ENCODE measurements at places on chromosomes 6 and 20.

DNA sequence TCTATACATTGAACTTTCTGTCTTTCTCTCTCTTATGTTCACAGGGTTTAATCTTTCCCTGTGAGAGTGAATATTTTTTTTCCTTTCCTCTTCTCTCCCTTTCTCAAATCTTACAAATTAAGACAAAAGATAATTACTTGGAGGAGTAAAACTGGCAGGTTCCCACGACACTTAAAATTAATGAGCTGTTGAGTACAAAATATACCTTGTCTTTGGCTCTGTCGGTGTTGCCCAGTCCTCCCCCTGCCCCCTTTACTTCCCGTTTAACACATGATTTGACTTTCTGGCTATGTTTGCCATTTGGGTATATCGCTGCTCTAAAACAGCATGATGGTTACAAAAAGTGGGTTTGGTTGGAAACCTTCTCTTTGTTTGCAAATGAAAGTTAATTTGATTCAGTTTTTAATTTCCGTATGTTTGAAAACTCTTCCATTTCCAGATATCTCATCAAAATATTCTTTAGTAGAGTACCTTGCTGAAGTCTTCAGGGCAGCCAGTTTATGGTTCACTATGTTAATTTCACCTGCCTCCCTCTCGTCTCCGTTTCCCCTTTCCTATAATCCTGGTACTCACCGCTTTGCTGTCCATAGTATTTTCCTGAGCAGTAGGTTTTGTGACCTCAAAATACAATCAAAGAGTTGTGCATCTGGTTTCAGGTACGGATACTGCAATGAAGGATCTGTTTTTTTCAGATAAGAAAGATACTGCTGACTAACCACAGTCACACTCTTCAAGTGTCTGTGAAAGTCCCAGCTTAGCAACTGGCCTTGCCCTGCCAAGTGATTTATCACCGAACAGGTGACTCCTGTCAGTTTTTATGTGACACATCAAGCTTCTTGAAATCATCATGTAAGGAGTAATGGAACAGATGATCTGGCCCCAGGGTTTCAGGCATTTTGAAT lies 181.2 kb downstream of the DTNBP1 start:
- no peak for DNase-seq

- no peak for DNase-seq
These were observed 89.1 kb upstream of the E2F3 start for GRCh38 chr6:20312606-20313005.

DNA sequence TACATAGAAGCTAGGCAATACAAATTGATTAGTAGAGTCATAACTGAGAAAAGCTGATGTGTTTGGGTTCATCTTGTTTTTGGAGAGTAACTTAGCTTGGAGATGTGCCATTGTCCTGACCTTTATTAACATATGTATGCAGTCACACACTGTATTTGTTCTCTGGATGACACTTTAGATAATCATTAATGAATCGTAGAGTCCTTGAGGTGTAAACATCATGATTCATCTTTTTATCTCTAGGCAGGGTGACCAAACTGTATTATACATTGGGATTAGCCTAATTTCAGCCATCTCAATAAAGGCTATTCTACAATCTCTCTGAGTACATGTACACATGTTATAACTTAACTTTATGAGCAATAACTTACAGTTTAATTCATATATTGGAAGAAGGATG lies 3.6 kb upstream of the MTCL3 start:
- no peak for DNase-seq

- no peak for DNase-seq
These were observed 92.8 kb downstream of the MBOAT1 start for GRCh38 chr6:20119485-20119884.

DNA sequence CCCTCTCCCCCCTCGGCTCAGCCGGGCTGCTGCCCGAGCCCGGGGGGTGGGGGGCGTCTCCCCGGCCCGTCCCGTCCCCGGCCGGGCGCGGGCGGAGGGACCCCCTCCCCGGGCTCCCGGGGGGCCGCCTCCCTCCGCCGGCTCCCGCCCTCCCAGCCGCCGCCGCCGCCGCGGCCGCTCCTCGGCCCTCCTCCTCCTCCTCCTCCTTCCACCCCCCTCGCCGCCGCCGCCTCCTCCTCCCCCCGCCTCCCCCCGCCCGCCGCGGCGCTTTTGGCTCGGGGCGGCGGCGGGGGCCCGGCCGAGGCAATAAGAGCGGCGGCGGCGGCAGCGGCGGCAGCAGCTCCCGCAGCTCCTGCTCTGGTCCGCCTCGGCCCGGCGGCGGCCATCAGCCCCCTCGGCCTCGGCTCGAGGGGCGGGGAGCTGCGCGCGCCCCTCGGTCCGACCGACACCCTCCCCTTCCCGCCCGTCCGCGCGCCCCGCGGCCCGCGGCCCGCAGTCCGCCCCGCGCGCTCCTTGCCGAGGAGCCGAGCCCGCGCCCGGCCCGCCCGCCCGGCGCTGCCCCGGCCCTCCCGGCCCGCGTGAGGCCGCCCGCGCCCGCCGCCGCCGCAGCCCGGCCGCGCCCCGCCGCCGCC lies 38.7 kb downstream of the GNAS start:
- no peak for DNase-seq

GRCh38 chr20:57656252-57656820 lies 36.1 kb upstream of the ZBP1 start:
- DNase-seq: peak; percentile 1

DNA sequence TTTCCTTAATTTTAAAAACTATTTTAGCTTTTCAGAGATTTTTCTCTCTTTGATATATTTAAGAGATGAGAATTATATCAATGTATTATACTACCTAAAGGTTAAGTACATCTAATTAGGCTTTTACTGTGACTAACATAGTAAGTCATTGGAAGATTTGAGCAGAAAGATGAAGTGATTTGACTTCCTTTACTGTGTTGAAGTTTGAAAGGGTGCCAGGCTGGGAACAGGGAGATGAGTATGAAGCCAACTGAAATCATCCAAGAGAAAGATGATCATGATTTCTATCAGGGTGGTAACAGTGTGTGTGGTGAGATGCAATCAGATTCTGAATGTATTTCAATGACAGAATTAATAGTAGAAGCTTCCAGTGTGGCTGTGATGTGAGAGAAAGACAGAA lies 87.3 kb downstream of the TRDN start:
- DNase-seq: no peak

DNA sequence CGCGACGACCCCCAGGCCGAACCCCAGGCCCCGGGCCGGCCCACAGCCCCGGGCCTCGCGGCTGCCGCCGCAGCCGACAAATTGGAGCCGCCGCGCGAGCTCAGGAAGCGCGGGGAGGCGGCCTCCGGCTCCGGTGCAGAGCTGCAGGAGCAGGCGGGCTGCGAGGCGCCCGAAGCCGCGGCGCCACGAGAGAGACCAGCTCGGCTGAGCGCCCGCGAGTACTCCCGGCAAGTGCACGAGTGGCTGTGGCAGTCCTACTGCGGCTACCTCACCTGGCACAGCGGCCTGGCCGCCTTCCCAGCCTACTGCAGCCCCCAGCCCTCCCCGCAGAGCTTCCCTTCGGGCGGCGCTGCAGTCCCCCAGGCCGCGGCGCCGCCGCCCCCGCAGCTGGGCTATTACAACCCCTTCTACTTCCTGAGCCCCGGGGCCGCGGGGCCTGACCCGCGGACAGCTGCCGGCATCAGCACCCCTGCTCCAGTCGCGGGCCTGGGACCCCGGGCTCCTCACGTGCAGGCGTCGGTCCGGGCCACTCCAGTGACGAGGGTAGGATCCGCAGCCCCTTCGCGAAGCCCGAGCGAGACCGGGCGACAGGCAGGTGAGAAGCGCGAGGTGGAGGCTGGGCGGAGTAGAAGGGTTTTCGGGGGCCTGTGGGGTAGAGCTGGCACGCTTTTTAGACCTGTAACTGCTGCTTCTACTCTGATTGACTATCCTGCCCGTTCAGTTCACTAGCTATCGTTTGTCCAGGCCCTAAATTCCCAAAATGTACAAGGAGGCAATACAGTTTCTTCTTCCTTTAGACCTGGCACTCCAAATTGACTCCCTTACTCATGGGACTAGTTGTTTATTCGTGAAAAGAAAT lies 654 bp downstream of the FAM8A1 start:
- DNase-seq: peak; percentile 50

DNA sequence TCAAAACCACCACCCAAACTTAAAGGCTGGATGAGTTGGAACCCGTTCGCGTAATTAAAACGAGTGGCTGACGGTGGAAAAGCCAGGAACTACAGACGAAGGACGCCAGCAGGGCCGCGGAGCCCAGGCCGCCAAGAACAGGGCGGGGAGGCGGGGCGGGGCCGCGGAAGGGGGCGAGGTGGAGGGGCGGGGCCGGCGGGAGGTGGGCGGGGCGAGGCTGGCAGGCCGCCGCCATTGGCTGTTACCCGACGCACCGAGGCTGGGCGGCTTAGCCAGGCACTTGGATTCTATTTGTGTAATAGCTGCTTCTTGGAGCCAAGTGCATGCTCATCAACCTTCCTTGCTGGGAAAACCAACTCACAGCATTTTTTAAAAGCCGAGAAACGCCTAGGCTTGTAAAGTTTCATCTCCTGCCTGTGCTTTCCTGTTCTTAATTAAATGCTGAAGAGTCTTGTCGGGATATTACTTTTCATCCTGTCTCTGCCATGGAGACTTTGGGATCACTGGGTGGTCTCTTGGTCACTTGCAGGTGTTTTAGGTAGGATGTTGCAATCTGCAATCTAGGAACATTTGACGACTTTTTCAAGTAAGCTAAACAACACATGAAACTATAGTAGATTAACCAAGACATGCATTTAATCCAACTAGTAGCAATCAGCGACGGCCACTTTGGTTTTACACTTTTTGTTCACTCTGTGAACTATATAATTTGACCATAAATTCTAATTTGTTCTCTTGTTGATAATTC lies 245.0 kb downstream of the ARID1B start:
- DNase-seq: peak; percentile 86

GRCh38 chr6:44034391-44034861 lies 92.8 kb downstream of the MRPL14 start:
- no peak for DNase-seq

DNA sequence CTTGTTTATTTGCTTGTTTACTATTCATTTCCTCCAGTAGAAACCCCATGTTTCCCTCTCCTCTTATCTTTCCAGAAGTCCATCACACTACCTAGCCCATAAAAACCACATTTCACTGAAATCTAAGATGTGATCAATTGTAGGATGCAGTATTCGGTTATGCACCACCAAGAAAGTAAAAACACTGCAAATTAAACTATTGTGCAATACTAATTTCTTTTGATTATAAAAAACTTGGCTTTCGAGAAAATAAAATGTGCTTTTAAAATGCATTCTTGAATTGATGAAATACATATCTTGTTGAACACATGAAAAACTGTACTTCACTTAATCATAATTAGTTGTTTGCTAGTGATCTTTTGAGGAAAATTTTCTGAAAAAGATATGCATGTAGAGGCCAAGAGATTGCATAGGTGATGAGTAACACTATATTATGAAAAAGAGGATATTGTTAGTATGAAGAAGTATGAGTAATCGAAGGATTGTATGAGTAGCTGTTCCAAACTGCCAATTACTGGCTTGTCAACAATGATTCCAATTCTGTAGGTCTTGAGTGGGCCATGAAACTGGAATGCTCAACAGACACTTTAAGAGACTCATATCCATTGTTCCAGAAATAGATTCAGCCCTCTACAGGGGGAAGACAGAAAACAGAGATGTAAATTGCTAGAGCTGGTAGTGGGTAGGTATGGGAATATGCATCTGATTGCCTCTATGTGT lies 79.7 kb downstream of the RNF217 start:
- no peak for DNase-seq

- no peak for DNase-seq
These were observed 86.3 kb upstream of the FERMT1 start for GRCh38 chr20:6209093-6209492.

GRCh38 chr20:1396702-1397101 lies 3.8 kb upstream of the FKBP1A start:
- peak; percentile 70 for DNase-seq

- no peak for DNase-seq
These were observed 10.5 kb downstream of the NPEPL1 start for GRCh38 chr20:58702859-58703648.

Measured in DND-41 (cell line).